ENCODE measurements at places on chromosomes 12 and 14. TPM values are rescaled to one million over a fixed set of nuclear protein-coding genes. Genes with fewer than 3 reads are reported as not detected.

The TMEM52B gene
- 0.18 TPM for total RNA-seq

The KRT2 gene
- 0.03 TPM for total RNA-seq

The SERPINA12 gene
- total RNA-seq, result not detected

The COX8C gene
- not detected for total RNA-seq

The SERPINA10 gene
- total RNA-seq, result not detected

The CCDC184 gene
- total RNA-seq, result 2.8 TPM

The PTPRO gene
- 0.05 TPM for total RNA-seq

The TTC7B gene
- 17.6 TPM for total RNA-seq

The SLCO1C1 gene
- total RNA-seq, result not detected

The GALC gene
- 12.4 TPM for total RNA-seq

The CLEC4C gene
- not detected for total RNA-seq

The KCNMB4 gene
- total RNA-seq, result 0.35 TPM

The DTX1 gene
- 0.36 TPM for total RNA-seq

The GALNT4 gene
- total RNA-seq, result 12.9 TPM

The MLH3 gene
- 19.6 TPM for total RNA-seq

The BTBD6 gene
- 43.3 TPM for total RNA-seq

The EML1 gene
- 29.0 TPM for total RNA-seq

The FAM181A gene
- not detected for total RNA-seq

The HOXC6 gene
- total RNA-seq, result 4.9 TPM

The PRH1 gene
- total RNA-seq, result 4.6 TPM

The PTPN21 gene
- 9.0 TPM for total RNA-seq

The KLRC3 gene
- total RNA-seq, result not detected

The GAS2L3 gene
- total RNA-seq, result 7.5 TPM

The EML5 gene
- 0.32 TPM for total RNA-seq

The SP1 gene
- 22.0 TPM for total RNA-seq

The SMOC1 gene
- total RNA-seq, result 18.2 TPM

The MYO1H gene
- not detected for total RNA-seq

The PTGER2 gene
- total RNA-seq, result 3.8 TPM

The CLMN gene
- 4.8 TPM for total RNA-seq

Measured in A549 treated with AZD2906 at 1 μM for 4 hours (cell line).